ENCODE measurements at places on chromosomes 2 and 18.
A peak's percentile ranks its signal among the peaks of the same experiment; 100 is the strongest.

DNA sequence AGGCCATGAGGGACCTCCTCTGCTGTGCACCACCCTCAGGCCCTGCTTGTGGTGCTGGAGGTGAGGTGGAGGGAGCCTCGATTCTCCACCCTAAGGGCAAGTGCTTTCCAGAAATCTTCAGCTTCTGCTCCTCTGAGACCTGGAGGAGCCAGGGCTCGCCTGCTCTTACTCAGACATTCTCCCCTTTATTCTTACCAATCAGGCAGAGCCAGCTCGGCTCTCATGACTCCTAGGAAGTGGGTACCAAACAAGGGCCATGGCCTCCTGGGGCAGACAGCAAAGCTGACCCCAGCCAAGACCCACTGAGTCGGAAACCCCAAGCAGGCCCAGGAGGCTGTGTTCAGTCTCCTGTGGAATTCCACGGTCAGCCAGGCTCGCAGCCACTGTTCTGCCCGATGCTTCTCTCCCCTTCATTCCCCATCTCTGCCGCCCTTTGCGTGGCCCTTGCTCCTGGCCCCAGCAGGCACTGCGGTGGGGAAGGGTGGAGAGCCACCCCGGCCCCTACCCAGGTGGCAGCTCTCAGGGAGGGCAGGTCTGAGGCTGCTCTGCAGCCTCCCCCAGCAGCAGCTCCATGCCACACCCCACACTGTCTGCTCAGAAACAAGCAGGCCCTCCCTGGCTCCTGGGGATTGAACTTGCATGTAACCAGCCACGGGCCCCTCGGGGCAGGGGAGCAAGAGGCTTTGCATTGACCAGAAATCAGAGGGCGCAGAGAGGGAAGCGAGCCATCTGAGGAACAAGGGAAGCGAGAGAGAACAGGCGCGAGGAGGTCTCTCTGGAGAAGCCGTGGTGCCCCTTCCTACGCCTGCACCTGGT lies 24.0 kb downstream of the HS1BP3 start:
- DNase-seq: no peak

- no peak for DNase-seq
These were observed 187.5 kb upstream of the CRIM1 start for GRCh38 chr2:36168115-36168514.

GRCh38 chr2:217830807-217831206 lies 172.0 kb downstream of the TNS1 start:
- DNase-seq: no peak

DNA sequence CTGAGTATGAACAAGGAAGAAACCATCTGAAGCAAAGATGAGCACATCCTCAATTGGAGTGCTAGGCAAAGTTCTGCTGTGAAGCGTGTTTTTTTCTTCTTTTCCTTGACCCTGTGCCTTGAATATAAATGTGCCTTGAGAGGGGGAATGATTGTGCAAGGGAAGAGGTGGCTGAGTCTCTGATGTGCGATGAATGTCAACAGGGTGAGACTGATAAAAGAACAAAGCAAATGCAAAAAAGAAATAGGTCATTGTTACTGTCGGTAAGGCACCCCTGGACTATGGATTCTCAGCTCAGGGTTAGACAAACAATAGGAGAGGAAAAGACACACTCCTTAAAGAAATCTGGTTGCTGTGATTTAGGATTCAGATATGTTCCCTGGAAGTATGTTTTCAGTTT lies 54.5 kb downstream of the HDHD2 start:
- no peak for DNase-seq

DNA sequence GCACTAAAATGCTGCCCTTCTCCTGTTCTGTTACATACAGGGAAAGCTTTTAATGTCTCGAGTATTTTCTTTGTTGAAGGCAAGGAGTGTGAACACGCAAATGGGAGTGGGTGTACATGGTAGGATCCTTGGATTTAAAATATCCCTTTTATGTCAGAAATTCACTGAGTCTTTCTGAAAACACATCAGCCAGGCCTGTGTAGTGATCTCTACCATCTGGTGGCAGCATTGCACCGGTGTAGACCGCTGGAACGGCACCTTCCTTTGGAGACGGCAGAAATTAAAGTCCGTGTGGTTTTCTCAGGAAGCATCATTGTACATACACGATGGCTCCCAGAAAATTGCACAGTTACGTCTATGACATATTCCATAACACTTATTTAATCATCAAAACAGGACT lies 515.8 kb downstream of the GALR1 start:
- no peak for DNase-seq

DNA sequence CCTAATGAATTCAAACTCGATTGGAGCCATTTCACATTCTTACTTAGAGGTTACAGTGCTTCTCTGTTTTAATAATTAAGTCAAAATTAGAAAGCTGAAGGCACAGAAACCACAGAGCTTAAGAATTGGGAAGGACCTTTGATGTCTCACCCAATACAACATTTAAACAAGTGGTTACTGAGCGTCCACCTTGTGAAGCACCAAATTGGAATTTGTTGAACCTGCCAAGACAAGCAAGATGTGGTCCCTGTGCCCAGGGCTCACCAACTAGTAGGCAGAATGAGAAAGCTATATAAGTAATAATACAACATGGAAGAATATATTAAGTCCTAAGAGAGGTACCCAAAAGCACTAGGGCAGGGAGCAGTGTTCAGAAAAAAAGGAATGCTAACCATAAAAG lies 64.5 kb upstream of the NPAS2 start:
- no peak for DNase-seq

- DNase-seq: no peak
These were observed 239.8 kb downstream of the XIRP2 start for GRCh38 chr2:167128130-167128529.

GRCh38 chr2:168454737-168455644 lies 1.1 kb upstream of the CERS6 start:
- no peak for DNase-seq

DNA sequence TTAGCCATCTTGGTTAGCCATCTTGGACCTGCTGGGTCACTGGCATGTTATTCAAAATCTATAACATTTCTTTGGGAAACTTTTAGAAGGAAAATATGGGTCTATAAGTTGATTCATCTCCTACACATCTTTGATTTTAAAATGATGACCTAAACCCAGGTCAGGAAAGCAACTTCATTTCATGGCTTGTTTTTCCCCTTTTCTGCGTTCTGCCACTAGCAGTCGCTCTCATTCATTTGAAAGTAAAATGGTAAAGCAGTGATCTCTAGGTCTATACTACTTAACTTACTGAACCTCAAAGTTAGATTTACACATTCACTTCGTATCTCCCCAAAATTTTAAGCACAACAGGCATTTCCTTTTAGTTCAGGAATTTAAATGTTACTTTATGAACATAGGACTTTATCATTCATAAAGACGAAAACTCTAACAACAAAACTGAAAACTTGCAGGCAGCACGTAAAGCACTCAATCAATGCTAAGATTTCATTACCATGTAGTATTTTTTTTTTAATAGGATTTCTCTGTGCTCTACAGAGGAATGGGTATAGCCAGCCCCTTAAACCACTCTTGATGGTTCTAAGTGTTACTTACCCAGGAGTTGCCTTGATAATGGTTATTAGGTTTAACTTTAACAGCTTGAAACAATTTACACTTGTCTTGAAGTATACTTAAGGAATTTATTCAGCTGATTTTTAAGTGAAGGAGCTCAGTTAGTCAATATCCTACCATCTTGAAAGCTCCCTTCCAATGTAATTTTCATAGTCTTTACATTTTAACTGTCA lies 62.5 kb downstream of the GORASP2 start:
- DNase-seq: no peak

DNA sequence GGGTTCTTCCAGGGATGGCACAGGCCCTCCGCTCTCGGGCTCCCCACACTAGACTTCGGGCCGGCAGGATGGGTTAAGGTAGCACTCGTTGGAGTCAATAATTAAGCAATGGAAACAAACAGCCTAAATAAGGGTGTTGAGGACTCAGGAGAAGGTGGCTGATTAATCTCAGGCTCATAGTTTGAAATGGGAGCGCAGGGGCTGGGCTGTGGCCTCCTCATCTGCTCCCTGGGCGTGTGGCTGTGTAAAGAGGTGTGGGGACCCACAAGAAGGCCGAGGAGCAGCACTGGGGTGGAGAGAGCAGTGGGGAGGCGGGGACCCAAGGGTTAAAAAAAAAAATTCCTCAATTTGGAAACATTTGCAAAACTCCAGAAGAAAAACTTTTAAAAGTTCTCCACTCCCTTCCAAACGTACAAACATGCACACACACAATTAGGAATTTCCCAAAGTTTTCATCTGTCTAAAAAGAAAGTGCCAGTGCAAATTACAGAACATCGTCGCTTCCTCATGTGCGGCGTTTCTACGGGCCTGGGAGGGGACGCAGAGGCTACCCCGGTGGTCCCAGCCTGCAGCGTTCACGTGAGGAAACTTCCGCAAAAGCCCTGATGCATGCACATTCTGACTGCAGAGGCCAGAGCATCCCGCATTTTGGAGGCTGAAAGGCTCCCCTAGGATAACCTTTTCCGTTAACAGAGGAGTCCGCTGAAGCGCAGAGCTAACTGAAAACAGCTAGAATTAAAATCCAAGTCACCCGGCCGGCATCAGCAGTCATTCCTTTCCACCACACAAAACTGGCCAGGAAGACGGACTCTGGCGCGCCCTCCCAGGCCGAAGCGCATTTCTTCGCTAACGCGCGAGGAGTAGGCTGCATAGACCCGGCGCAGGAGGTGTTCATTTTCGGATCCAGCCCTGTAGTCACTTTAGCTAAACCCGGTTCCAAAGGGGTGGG lies 1.0 kb upstream of the TUBB6 start:
- DNase-seq: no peak

DNA sequence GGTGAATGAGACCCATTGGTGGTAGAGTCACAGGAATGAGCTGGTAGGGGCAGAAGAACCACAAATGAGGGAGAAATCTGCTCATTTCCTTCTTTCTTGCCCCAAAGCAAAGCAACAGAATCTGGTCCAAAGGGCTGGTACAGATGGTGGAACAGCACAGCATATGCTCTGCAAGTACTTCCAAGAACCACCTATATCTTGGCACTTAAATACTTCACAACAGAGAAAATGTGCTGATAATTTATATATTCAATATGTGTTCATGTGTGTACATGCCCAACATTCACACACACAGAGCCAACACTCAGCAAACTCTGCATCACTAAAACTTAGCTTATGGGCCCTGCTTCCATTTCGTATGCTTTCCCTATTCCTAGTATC lies 884.4 kb upstream of the KLHL29 start:
- no peak for DNase-seq

DNA sequence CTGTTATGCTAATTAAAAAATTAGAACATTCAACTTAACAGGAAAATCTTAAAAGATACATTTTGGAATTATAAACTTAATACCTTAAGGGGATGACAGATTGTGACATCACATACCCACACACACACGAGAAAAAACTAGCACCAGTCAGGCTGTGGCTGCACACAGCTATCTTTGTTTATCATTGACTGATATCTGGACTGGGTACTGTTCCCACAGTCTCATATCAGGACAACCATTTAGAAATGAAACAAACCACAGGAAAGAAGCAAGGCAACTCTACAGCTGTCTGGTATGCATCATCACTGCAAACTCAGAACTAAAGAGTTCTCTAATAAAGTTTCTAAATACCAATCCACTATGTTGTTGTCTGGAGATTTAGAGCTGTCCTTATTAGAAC lies 210.9 kb upstream of the SMAD7 start:
- DNase-seq: peak; percentile 7

DNA sequence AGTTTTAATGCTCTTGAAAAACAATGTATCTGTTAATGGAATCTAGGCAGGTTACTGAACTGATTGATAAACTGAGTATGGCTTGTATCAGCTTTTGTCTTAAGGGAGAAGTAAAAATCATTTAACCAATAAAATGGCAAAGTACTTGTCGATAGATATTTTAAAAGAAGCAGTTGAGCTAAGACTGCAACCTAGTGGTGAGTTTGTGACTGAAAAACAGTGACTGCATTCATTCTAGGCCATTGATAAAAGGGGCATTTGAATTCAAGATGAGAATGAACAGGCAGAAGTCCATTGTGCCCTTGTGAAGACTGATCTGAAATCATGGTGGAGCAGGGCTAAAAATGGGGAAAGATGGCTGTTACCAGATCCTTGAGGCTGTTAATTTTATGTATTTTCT lies 59.4 kb upstream of the MSTN start:
- no peak for DNase-seq

DNA sequence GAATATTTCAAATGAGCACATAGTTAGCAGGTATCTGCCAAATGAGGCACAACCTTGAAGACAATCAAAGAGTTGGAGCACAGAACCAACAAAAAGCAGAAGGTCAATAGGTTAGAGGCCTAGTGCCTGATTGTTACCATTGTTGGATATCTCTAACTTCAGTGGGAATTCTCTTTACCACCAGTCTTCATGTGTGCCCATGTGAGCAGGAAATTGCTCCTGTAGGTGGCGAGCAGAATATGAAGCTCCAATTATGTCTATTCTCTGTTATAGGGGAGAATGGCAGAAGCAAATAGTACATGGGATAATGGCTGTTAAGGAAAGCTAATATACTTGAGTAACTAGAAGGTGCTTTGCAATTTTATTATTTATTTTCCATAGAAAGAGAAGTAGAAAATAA lies 14.9 kb upstream of the ZNF385B start:
- DNase-seq: no peak

GRCh38 chr18:70044632-70045031 lies 97.0 kb upstream of the CD226 start:
- no peak for DNase-seq

DNA sequence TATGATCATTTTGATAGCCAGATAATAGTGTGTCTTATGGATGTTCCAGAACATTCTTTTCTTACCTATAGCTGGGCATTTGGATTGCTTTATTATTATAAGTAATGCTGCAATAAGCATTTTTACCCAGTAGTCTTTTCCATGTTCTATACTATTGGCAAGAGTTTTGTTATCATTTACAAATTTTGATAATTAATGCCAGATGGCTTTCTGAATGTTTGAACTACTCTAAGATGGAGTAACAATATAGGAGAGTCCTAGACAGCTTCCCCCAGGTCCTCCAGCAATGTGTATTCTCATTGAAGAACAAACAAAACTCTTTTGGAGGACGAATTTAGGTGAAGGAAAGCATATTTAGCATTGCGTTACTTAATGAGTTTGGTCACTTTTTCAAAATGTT lies 73.0 kb downstream of the INPP4A start:
- DNase-seq: no peak

- no peak for DNase-seq
These were observed 128.5 kb upstream of the LGALSL start for GRCh38 chr2:64325477-64325851.
